Hypothalamus (tissue), 51 donors: ENCODE measurements at places on chromosomes 5 and 9.

- DNase-seq, result no peak
Observed at GRCh38 chr9:129247285-129248153, 69.5 kb upstream of the IER5L start.

GRCh38 chr5:6255956-6256355 lies 122.4 kb downstream of the MED10 start:
- no peak for DNase-seq

GRCh38 chr5:25091921-25092320 lies 447.1 kb upstream of the CDH10 start:
- no peak for DNase-seq

DNA sequence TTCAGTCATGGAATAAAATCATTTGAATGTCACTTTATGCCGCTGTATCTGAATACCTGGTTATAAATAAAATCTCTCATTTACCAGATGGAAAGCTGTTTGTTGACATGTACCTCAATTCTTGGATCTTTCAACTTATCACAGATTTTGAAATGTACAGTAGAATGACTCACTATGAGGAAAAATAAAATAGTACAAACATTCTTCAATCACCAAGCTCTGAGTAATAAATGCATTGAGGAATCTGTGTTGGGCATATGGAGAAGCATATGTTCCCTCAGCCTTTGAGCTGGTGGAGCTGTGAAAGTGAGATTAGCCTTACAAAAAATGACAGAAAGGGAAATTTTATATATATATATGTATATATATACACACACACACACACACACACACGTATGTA lies 175.4 kb downstream of the KIAA0825 start:
- no peak for DNase-seq

DNA sequence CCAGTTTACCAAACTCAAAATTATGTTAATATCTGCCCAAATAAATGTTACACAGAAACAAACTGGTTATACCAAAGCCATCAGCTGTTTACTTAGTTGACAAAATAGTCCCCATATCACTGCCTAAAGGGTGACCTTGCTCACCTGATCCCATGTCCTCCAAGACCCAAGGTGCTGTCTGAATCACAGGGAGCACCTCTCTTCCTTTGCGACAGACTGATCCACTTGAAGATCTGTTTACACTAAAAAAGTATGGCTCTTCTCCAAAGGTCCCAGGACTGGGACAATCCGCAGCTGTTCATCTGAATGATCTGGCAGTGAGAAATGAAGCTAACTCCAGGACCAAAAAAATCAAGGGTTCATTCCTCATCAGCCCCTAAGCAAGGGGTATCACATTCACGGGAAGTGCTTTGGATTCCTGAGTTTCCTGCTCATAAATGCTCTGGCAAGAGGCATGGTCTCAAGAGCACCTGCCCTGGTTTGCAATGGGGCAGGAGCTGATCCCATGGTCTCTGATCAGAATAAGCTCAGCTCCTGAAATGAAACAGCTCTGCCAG lies 5.0 kb downstream of the PRUNE2 start:
- DNase-seq, result no peak
